ENCODE measurements at places on chromosomes 12 and 14. TPM values are rescaled to one million over a fixed set of nuclear protein-coding genes. Genes with fewer than 3 reads are reported as not detected.

- DNase-seq: no peak
These were observed 12.2 kb downstream of the ACTN1 start for GRCh38 chr14:68966872-68967301.

GRCh38 chr12:41784957-41785356, 359.7 kb downstream of the GXYLT1 start:
- DNase-seq: no peak

The CBLN3 gene
- 4.1 TPM for total RNA-seq

- DNase-seq: no peak
These were observed 9.5 kb upstream of the NAA30 start for GRCh38 chr14:57380935-57381334.

- peak; percentile 35 for DNase-seq
These were observed 60.6 kb upstream of the ANO4 start for GRCh38 chr12:100733817-100734593.

- no peak for DNase-seq
These were observed 953 bp upstream of the SNRPF start for GRCh38 chr12:95857799-95858198.
